ENCODE measurements at places on chromosomes 7 and 10.
A peak's percentile ranks its signal among the peaks of the same experiment; 100 is the strongest.

- DNase-seq = peak; percentile 36
Measured at GRCh38 chr7:149742075-149742701, 31.2 kb downstream of the ZNF467 start.

GRCh38 chr7:126541406-126541805 lies 711.3 kb downstream of the GRM8 start:
- no peak for DNase-seq

DNA sequence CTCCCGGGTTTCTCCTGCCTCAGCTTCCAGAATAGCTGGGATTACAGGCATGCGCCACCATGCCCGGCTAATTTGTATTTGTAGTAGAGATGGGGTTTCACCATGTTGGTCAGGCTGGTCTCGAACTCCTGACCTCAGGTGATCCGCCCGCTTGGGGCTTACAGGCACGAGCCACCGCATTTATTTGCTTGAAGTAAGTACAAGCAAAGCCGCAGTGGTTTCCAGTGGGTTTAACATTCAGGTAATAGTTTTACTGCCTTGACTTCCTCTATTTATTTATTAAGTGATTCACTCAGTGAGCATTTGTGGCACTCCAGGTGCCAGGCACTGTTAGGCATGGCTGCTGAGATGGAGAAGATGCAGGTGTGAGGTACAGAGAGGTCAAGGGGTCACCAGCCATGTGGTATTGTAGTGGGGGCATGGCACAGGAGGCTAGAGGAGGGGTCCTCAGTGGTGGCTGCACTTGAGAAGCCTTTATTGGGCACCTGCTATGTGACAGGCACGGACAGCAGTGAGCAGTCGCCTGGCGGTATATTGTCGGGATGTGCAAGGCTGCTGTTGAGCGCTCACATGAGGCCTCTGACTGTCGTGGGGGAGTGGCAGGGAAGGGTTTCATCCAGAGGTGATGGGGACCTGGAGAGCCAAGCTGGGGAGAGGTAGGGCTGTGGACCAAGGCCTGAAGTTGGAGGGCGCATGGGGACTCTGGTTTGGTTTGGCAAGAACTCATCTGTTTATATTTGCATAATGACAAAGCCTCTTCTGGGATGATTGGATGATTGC lies 54.9 kb downstream of the DOCK1 start:
- no peak for DNase-seq

DNA sequence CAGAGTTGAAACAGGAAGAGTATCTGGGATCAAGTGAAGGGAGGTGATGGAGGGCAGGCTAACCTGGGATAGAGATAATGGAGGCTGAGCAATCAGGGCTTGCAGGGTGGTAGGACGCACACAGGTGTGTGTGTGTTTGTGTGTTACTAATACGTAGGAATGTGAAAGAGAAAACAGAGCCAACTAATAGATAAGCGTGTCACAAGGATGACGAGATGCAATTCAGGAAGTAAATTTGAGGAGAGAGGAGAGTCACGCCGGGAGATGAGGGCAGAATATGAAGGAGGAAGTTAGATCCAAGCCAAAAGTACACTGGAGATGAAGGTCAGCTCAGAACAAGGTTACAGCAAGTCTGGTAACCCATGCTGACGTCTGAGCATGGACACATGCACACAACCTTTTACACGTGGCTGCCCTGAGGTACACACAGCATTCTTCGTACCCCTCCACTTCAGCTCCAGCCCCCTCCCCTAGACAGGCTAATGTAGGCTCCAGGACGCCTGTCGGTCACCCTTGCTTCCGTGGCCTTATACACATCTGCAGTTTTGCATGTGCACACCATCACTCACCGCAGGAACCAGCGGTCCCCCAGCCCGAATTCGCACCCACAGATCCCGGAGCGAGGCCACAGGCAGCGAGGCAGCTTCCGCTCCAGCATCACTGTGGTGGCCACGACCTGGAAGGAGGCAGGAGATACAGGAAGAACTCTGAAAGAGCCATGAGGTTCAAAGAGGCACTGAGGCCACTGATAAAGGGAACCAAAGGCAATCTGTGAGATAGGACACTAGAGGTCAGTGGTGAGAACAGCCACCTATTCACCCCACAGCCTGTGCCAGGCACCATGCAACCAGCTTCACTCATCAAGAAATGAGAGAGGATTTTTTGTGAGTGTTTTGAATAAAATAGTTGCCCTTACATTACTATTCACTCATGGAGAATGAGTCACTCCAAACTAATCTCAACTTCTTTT lies 23.7 kb upstream of the TRPV6 start:
- DNase-seq = no peak

- no peak for DNase-seq
Measured at GRCh38 chr10:120016906-120017305, 124.4 kb downstream of the SEC23IP start.

DNA sequence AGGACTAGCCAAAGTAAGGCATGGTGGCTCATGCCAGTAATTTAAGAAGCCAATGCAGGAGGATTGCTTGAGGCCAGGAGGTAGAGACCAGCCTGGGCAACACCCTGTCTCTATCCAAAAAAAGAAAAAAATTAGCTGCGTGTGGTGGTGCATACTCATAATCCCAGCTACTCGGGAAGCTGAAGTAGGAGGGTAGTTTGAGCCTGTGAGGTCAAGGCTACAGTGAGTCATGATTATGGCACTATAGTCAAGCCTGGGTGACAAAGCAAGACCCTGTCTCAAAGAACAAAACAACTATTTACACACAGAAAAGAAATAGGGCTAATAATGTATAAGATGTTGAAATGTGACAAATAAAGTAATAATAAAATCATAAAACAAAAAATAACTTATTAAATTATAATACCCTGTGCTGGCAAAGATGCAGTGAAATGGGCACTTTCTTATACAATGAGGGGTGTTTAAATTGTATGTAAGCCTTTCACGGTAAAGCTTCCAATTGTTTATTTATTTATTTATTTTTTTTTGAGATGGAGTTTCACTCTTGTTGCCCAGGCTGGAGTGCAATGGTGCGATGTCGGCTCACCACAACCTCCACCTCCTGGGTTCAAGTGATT lies 175.2 kb downstream of the TPST1 start:
- DNase-seq = no peak

DNA sequence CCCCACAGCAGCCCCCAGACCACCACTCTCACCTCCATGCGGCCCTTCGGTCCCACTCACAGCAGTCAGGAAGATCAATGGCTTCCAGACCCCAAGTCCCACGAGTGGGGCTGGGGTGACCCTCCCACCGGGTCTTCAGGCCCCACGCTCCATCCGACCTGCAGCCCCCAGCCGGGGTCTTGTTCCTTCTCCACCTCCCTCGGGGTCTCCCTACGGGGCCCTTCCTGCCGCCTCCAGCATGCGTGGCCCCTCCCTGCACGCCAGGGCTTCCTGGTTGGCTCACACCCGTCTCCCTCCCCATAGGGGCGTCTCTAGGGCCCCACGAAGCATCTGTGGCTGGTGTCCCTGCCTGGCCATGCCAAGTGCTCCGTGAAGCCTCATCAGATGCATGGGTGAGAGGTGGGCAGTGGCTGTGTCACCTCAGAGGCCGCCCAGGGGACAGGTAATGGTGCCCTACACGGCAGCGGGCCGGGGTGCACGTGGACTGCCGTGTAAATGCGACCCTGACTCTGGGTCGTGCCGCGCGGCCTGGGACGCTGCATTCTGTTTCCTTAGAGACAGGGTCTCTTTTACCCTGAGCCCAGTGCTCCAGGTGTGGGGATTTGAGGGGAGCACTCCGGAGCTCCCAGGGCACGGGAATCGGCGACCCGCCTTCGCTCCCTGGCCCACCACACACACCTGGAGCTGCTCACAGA lies 19.9 kb downstream of the ADAP1 start:
- no peak for DNase-seq

- no peak for DNase-seq
Measured at GRCh38 chr10:33794460-33794859, 460.0 kb upstream of the NRP1 start.

GRCh38 chr10:105359708-105360107 lies 718.6 kb downstream of the SORCS3 start:
- no peak for DNase-seq

DNA sequence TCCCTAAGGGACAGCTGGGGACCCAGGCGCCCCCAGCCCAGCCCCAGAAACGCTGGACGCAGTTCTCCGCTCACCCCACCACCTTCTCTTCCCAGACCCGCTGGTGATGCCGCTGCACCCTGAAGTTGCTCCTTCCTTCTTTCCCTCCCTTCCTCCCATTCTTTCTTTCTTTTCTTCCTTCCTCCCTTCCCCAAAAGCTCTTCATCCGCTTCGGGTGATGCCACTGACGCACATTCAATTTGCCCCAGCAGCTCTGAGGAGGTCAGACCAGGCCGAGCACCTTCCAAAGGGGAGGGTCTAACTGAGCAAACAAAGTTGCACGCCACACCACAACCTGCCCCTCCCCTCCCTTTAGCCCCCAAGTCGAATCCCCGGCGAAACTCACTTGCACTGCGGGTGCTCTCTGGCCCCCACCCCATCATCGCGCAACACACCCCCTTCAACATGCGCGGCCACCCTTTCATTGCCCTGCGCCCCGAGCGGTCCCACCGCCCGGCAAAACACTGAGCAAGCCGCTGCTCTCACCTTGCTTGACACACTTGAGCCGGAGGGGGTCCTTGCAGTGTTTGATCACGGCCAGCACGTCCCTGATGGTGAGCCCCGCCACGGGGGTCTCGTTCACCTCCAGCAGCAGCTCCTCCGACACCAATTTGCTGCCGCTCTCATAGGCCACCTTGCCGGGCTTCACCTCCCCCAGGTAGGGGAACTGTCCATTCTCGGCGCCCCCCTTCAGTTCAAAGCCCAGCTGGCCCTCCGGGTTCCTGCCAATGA lies 787 bp downstream of the MAGI2 start:
- DNase-seq = no peak

DNA sequence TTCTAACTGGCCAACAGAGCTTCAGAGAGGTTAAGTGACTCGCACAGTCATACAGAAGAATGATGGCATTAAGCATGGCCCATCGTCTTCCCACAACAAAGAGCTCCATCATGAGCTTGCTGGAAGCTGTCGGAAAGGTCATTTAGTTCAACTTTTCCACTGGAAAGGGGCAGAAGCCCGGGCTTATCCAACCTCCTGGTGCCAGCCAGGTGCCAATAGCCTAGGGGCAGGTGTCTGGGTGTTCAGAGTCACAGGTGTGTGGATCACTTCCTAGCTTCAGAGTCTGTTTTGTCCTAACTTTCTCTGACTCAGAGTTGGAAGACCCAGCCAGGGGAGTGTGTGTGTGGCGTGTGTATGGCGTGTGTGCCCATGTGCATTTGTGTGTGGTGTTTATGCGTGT lies 1.3 kb upstream of the TRPV6 start:
- no peak for DNase-seq

DNA sequence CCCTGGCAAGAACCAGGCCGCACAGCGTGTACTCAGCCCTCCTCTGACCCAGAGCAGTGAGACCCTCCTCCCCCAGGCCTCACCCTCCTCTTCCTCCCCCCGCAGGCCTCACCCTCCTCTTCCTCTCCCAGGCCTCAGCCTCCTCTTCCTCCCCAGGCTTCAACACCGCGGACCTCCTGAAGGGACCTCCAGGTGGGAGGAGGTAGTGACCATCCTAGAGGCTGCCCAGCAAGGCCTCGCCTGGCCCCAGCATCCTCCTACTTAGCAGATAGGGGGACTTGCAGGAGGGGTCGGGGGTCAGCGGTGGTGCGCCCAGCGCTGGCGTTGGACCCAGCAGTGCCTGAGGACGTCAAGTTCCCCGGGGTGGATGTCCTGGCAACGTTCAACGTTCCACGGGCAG lies 270.8 kb downstream of the ELFN1 start:
- no peak for DNase-seq

GRCh38 chr10:61285749-61286148 lies 167.4 kb downstream of the TMEM26 start:
- DNase-seq = no peak

DNA sequence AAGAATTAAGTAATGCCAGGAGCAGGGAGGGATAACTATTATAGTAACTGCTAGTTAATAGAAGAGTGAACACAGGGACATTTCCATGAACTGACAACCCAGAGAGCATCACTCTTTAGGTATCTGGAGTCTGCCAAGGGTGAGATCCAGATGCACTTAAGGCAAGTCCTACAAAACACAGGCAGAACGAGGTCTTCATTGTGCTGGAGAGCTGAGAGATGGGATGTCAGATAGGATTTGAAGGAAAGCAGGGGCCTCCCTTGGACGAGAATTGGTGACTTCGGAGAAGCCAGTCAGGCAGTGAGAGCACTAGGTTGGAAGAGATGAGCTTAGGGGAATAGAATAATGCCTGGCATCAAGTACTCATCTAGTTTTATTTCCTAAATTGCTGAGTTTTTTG lies 684.5 kb downstream of the GATA3 start:
- DNase-seq = no peak

GRCh38 chr7:74083928-74084721 lies 521 bp downstream of the LIMK1 start:
- no peak for DNase-seq

GRCh38 chr10:48839809-48840679 lies 99.6 kb downstream of the LRRC18 start:
- DNase-seq = no peak

GRCh38 chr10:62459072-62459471 lies 84.9 kb downstream of the ZNF365 start:
- no peak for DNase-seq

DNA sequence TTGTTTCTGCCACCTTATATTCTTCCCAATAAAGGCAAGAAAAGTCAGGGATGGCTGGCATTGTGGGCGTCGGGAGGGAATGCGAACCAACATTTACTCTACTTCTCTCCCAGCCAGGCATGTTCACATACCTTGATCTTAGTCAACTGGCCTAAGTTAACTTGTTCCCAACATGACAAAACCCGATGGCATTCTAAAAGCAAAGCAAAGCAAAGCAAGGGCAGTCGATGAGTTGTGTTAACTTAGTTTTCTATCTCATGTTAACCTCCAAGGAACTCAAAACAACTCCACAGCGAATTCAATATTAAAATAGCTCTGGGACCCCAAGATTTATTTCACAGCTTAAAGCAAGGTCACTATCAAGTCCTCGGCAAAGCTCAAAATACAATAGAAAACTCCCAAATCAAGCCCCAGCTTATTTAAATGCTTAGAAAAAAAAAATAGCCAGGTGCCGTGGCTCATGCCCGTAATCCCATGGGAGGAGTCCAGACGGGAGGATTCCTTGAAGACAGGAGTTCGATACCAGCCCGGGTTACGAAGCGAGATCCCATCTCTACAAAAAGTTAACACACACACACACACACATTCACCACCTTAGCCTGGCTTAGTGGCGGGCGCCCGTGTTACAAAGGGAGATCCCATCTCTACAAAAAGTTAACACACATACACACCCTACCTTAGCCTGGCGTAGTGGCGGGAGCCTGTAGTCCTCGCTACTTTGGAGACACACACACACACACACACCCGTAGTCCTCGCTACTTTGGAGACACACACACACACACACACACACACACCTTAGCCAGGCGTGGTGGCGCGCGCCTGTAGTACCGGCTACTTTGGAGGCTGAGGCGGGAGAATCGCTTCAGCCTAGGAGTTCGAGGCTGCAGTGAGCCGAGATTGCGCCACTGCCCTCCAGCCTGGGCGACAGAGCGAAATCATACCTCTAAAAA lies 901 bp upstream of the CCNY start:
- DNase-seq = no peak

DNA sequence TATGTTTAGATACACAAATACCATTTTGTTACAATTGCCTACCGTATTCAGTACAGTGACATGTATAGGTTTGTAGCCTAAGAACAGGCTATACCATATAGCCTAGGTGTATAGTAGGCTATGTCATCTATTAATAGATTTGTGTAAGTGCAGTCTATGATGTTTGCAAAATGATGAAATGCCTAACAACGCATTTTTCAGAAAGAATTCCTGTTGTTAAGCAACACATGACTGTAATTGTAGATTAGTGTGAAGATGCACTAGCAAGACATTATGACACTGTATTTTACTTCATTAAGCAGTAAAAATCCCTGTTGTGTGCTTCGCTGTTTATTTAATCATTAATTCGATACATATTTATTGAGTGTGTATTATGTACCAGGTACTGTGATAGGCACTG lies 446.0 kb downstream of the SUGCT start:
- DNase-seq = no peak
